ENCODE measurements at places on chromosomes 7 and 10.

DNA sequence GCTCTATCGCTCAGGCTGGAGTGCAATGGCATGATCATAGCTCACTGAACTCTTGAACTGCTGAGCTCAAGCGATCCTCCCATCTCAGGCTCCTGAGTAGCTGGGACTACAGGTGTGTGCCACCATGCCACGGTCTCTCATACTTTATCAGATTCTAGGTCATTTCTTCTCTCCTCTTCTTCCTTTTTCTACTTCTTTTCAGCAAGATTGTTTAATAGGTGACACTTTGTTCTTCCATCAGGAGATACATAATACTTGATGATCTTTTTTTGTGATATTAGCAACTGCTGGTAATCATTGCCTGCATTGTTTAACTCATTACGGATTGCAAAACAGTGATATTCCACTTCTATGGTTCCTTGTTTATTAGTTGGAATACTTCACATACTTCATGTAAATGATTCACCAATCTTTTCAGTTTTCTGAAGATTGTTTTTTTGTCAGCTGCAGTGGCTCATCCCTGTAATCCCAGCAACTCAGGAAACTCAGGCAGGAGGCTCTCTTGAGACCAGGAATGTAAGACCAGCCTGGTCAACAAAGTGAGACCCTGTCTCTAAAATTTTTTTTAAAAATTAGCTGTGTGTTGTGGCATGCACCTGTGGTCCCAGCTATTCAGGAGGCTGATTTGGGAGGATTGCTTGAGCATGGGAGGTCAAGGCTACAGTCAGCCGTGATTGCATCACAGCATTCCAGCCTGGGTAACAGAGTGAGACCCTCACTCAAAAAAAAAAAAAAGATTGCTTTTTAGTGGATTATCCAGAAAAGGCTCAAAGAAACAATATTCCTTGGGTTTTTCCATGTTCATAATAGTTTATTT, 36.2 kb upstream of the CHST3 start:
- DNase-seq: no peak

DNA sequence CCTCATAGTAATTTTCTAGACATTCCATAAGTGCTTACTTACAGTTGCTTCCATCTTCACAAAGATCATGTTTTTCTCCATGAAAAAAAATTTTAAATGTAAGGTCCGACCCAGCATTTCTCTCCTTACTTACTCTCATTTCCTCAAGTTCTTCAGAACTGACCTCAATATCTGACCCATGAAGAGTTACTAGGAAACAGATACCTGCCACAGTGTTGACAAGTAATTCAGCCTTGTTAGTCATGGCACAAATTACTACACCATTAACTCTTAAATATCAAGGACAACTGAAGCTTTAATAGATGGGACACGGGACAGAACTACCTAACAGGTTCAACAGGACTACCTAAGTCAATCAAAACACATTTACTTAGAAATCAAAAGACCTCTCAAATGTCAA, 316.2 kb downstream of the POM121L12 start:
- no peak for DNase-seq

DNA sequence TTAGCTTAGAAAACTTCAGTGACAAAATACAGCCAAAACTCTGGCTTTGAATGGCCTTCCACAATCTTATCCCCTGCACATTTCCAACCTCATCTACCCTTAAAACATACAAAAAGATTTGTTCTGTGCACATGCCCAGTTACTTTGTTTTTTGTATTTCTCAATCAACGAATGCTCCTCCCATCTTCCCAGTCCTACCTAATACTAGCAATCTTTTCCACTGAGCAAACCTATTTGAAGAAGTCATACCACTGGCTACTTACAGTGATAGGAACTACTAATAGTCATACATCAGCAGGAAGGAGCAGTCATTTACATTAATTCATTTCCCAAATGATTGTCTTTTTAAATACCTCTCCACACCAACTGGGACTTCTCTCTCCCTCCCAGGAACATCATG, 2.5 kb downstream of the USP54 start:
- DNase-seq: no peak

- no peak for DNase-seq
Measured at GRCh38 chr7:40310258-40310657, 175.5 kb downstream of the SUGCT start.

DNA sequence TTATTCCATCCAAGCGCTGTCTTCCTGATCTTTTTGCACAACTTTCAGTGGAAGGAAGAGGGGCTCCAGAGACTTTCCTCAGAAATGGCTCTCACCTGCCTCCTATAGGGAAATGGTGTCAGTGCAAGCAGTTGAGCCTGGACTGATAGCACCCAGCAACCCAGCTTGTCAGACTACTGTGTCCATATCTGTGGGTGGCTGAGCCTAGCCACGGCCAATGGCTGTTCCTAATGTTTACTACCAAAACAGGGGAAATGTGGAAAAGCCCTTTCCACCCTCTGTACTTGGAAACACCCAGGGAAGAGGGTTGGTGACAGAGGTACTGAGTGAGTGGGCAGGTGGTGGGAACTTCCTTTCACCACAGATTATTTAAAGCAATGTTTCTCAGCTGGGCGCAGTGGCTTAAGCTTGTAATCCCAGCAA, 4.3 kb upstream of the YKT6 start:
- DNase-seq: peak; percentile 29

Measured in CD4-positive, alpha-beta T cell treated with Interleukin-4 for 1 hour (primary cell).